BJ (cell line): ENCODE measurements at places on chromosomes 12 and 14.

DNA sequence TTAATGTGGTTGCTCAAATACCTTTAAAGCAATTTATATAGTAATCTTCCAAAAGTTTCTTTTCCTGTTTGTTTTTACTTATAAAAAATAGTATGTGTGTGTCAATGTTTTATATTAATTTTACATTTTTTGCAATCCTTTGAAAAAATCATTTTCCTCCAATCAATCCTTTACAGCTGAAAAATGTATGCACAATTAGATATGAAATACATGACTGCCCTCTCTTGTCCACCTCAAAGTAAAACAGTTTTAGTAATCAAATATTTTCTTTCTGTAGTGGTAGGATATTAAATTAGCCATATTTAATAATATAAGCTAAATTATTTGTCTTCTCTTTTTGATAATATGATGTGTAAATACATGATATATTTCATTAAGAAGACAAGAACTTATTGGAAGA lies 269.9 kb downstream of the ADAMTS20 start:
- DNase-seq: no peak

GRCh38 chr12:128791395-128792322 lies 32.1 kb downstream of the SLC15A4 start:
- no peak for DNase-seq

- no peak for DNase-seq
Measured at GRCh38 chr12:94879542-94879941, 124.0 kb downstream of the NDUFA12 start.

DNA sequence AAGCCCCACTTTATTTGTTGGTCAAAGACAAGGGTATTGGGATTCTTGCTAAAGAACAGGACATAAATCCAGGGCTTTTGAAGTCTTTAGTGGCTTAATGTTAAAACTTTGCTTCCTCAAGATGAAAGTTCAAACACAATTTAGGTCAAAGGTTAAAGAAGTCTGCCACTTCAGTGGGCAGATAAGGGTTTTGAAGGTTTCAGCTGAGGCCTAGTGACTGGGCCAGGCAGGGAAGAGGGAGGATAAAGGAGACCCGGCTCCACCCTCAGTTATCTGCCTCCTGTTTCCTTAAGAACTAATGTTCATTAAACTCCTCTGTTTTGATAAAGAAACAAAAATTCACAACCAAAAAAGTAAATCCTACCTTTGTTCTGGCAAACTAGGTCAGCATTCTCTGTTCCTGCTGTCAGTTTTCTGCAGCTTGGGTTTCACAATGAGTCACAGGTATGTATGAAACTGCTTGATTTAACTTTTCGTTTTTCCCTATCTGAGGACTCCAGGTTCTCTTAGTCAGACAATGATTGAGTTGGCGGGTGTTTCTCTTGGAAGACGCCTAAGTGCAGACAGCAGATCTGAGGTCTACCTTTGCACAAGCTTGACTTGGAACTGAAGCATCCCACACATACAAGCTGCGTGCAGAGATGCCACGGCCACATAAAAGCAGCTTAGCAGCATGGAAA lies 208.3 kb downstream of the EXOC5 start:
- no peak for DNase-seq

- DNase-seq: no peak
Measured at GRCh38 chr14:76833011-76833410, 6.8 kb downstream of the LRRC74A start.
